Caco-2 (cell line): ENCODE measurements at places on chromosomes 3 and 15. TPM values are rescaled to one million over a fixed set of nuclear protein-coding genes. Genes with fewer than 3 reads are reported as not detected.

- peak overlapping the region; percentile 92 for H3K27ac ChIP-seq
- 0 out of 2 replicates have a peak, but pooled peaks cover 10% of the 10 kb centered on the region for H3K4me1 ChIP-seq
- no peaks in the 10 kb centered on the region for H3K27me3 ChIP-seq
- peak overlapping the region; percentile 87 for H3K4me3 ChIP-seq
- H3K36me3 ChIP-seq = no peaks in the 10 kb centered on the region
- no peak for DNase-seq
Observed at GRCh38 chr3:72848703-72849081, 447 bp upstream of the SHQ1 start.

GRCh38 chr15:95284492-95284891, 1046.0 kb upstream of the NR2F2 start:
- no peaks in the 10 kb centered on the region for H3K27me3 ChIP-seq
- no peak overlapping the region for H3K4me3 ChIP-seq
- H3K4me1 ChIP-seq = no peaks in the 10 kb centered on the region
- no peaks in the 10 kb centered on the region for H3K36me3 ChIP-seq
- H3K27ac ChIP-seq = no peak overlapping the region
- no peak for DNase-seq

ZBTB20 gene
- total RNA-seq = 12.8 and 16.5 TPM in 2 replicates

DNA sequence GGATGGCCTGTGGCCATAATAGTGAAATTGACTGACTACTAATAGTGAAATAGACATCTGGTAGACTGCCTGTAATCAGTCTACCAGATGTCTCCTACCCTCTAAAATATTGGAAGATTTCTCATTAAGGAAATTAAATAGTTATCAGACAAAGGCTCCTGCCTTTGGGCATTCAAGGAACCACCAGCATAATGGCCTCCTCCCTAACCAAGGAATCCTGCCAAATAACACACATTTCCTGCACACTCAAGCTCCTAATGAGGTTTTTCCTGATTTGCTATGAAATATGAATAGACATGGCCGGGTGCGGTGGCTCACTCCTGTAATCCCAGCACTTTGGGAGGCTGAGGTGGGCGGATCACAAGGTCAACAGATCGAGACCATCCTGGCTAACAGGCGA, 14.6 kb downstream of the NUSAP1 start:
- no peak for DNase-seq
- H3K4me1 ChIP-seq = no peaks in the 10 kb centered on the region
- peaks cover 2% of the 10 kb centered on the region; the same call in 1 of the 2 replicates for H3K36me3 ChIP-seq
- H3K27ac ChIP-seq = no peak overlapping the region

DNA sequence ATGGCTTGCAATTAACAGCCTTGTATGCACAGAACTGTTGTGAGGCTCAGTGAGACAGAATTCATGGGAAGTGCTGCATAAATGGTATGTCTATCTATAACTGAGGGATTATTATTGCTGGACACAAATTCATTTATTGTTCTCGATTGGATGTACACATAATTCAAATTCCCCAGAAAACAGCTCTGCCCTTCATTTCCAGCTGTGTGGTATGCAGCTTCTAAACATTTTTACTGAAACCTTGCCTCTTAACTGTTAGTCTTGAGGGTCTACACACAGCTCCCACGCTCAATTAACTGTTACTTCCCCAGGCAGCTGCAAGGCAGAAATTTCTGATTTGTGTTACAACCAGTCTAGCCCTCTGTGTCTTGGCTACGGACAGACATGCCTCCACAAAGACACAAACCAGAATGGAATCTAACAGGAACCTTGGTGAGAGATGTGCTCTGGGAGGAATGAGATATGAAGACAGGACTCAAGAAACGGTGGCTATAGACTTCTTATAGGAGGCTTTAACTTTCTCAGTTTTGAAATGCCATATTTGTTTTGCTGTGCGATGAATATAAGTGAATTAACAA, 139.7 kb upstream of the TBL1XR1 start:
- H3K27ac ChIP-seq = no peak overlapping the region
- H3K27me3 ChIP-seq = no peaks in the 10 kb centered on the region
- no peak for DNase-seq
- peaks cover 30% of the 10 kb centered on the region for H3K4me1 ChIP-seq
- H3K36me3 ChIP-seq = no peaks in the 10 kb centered on the region
- H3K4me3 ChIP-seq = no peak overlapping the region

PPM1M gene
- total RNA-seq = 6.7 and 8.3 TPM in 2 replicates
